ENCODE measurements at places on chromosomes 16 and 17. TPM values are rescaled to one million over a fixed set of nuclear protein-coding genes. Genes with fewer than 3 reads are reported as not detected.

Gene CTRB1
- total RNA-seq, result not detected

Gene HAPSTR1
- total RNA-seq, result 22.8 TPM

Gene LRRC37A
- 0.51 TPM for total RNA-seq

Gene KRT14
- 0.34 TPM for total RNA-seq

Gene SOCS1
- total RNA-seq, result 2.6 TPM

Gene ASPHD1
- 30.7 TPM for total RNA-seq

Gene CRYM
- 1.9 TPM for total RNA-seq

Gene NOXO1
- total RNA-seq, result 0.52 TPM

Gene MRPL27
- total RNA-seq, result 162 TPM

Gene MPP2
- 1.9 TPM for total RNA-seq
